Activated CD8-positive, alpha-beta memory T cell treated with anti-CD3 and anti-CD28 coated beads, Interleukin-2, amount 50 U/mL, for 4 hours (primary cell): ENCODE measurements at places on chromosomes 3 and 15.

GRCh38 chr3:34183114-34183513, 384.7 kb downstream of the PDCD6IP start:
- DNase-seq = no peak

- DNase-seq = no peak
These were observed 270.5 kb upstream of the ADAMTS9 start for GRCh38 chr3:64958199-64958843.

DNA sequence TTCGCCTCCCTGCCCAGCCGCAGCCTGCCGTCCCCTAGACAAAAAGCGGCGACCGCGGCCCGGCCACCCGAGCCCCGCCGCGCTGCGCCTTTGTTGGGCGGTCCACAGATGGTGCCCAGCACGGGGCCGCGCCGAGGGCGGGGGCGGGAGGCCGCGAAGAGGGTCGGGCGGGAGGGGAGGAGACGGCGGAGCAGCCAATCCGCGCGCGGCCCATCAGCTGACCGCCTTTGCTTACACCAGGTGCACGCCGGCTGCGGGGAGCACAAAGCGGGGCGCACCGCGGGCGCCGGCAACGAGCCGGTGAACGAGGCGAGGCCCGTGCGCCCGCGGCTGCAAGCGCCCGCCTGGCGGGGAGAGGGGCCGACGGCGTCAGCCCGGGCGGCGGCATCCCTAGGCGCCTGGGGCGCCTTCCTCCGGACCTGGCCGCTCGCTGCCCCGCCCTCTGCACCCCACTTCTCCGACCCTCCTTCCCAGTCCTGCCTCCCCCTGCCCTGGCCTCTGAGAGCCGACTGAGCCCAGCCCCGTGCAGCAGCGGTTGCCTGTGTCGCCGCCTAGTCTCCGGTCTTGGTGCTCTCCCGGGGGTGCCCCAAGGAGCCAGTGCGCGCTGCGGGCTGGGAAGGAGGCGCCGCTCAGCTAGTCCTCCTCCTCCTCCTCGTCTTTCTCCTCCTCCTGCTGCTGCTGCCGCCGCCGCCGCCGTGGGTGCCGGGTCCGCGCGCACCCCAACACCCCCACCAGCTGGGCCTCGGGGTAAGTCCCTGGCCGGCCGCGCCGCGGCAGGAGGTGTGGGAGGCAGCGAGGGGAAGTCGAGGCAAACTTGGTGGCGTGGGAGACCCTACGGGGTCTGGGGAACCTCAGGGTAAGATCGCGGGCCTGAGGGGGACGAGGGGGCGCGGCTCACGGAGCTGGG, at the start of gene LRRN1:
Gene LRRN1, plus strand, starts transcription at position 259 of the 907 bp plus-strand sequence. CDS start 45,211 bp downstream, outside the sequence.
- DNase-seq = peak; percentile 64

- DNase-seq = no peak
These were observed 6.9 kb downstream of the PLXND1 start for GRCh38 chr3:129599607-129600006.

DNA sequence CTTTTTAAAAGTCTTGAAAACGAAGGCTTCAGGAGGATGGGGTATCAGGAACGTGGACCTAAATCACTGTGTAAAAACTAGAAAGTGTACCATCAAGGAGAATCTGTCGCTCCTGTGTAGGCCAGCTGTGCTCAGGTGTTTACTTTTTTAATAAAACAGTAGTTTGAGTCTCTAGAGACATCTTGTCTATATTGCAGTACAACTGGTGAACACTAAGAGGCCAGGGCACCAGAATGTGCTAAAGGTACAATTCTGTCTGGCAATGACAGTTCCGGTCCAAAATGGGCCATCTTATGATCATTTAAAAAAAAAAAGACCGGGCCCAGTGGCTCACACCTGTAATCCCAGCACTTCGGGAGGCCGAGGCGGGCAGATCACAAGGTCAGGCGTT, 61.8 kb upstream of the MCF2L2 start:
- DNase-seq = no peak

DNA sequence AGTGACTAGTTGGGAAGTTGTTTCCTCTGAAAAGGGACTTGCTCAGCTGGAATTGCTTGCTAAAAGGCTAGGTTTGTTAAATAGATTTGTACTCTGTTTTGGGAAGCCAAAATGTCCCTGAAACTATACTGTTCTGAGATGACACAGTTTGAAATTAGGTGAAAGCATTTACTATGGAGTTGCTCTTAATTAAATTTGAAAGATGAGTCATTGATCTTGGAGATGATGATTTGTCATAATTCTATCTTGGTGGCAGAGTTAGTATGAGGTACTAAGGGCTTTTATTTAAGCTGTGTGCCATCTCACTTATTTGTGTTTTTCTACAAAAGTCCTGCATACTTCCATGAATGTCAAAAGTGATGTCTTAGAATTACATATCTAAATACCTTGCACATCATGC, 320.9 kb downstream of the PTPRG start:
- no peak for DNase-seq

GRCh38 chr3:148759430-148759829, 61.7 kb downstream of the AGTR1 start:
- DNase-seq = no peak

- DNase-seq = no peak
These were observed 124.6 kb downstream of the ZNF621 start for GRCh38 chr3:40649346-40649745.

DNA sequence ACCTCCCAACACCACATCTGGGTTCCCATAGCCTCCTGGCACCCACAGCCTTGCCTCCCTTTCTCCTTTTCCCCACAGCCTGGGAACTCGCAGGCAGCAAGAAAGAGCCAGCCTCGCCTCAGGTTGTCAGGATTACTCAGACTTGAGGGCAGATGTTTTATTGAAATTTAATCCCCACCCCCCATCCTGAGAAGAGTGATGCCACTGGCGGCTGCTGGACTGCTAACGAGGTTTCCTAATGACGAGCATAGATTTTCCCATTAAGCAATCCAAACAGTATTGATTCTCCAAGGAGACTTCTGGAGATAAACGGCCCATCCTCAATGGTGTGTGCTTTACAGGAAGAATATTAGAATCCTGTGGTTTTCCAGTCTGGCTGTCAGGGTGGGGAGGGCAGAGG, 13.7 kb downstream of the SHF start:
- DNase-seq = no peak

- DNase-seq = no peak
These were observed 55.1 kb upstream of the RASA2 start for GRCh38 chr3:141431411-141432378.

DNA sequence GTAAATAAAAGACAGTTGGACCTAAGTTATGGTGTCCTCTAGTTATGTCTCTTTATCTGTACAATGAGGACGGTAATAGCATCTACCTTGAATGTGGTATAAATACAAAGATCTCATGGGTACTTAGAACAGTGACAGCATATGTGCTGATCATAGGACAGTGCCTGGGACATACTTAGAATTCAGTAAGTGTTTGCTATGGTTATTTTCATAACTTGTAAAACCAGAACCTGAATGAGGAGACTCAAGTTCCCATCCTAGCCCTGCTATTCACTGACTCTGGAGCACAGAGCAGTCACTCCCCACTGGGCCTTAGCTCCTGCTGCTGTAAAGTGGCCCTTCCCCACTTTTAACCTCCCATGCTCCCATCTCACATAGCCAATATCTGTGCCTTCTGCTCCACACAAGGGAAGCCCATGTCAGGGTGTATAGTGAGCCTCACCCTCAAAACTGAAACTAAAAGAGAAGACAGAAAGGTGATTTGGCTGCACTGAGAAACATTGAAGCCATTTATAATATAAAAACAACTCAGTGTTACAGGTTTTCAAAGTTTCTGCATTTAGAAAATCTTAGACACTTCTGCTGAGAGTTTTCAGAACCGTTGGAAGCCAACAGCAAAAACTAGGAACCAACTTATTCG, 225.4 kb upstream of the UBE2E2 start:
- no peak for DNase-seq

DNA sequence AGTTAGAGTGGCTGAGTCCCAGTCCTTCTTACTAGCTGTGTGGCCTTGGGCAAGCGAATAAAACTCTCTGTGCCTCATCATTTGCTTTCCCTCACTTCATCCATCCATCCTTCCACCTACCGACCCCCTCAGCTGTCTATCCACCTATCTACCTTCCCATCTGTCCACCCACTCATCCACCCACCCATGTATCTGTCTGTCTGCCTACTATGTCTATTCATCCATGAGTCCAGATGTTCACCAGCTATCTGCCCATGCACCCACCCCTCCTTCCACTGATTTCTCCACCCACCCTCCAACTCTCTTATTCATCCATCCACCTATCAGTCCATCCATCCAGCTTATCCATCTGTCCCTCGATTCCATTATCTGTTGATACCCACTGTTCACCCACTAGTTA, 60.4 kb upstream of the ATP2B2 start:
- DNase-seq = no peak

DNA sequence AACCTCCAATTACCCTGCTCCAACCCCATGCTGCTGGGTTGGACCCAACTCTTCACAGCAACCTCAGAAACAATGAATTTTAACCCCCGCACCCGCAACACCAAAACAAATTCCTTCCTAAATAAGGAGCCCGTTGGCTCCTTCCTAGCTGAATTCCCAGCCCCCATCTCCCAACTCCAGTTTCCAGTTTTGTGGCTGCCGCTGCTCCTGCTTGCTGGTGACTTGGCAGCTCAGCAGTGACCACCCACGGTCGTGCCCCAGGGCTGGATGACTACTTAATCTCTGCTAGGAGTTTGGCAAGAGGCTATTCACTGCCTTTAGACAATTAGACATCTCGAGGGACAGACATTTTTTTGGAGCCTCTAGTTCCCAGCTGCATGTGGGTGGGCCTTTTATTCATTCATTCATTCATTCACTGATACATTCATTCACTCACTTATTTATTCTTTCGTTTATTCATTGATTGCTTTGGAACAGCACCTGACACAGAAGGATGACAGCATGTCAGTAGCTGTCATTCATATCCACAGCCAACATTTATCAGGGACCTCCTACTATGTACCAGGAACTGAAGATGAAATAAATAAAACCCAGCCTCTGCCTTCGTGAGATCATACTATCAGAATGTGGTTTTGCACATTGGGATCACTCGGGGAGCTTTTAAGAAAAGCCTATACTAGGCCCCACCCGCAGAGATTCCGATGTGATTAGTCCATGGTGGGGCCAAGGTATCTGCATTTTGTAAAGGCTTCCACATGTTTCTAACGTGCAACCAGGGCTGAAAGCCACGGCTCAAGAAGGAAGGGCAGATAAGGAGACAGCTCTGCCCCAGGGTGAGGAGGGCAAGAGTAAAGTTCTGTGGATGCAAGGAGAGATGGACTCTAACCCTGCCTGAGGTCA, 256.5 kb downstream of the SHQ1 start:
- DNase-seq = no peak

DNA sequence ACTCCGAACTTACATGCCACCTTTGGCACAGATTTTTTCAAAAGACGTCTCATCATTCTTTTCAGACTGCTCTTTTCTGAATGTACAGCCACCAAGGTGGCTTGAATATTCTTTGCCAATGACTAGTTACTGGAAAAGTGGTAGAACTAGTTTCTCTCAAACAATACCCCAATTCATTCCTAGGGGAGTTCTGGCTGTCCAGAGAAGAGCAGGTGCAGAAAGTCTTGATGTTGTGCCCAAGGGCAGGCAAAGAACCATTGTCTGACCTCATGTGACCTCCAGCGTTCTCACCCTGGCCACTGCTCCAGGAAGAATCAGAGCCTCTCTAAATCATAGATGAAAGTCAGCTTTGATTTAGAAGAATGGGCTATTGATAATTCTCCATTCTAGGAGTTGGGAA, 5.5 kb downstream of the LMOD3 start:
- no peak for DNase-seq

GRCh38 chr3:69930564-69930963, 69.0 kb upstream of the SAMMSON start:
- DNase-seq = no peak

DNA sequence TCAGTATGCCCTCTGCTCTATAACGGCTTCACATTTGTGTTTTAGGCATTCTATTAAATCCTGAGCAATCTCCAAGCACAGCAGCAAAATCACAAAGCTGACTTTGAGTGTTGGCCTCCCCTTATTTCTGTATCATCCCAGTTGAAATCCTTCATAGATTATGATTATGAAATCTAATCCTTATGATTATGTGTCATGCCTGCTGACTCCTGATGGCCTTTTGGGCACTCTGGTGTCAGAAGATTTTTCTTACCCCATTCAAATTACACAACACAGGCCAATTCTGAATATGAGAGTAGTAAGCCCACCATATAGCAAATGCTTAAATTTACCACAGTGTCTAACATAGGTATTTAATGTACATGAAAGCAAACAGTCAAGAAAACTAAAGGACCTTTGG, 34.3 kb downstream of the CDV3 start:
- no peak for DNase-seq

- no peak for DNase-seq
These were observed 13.8 kb downstream of the RPL39L start for GRCh38 chr3:187125319-187126031.

DNA sequence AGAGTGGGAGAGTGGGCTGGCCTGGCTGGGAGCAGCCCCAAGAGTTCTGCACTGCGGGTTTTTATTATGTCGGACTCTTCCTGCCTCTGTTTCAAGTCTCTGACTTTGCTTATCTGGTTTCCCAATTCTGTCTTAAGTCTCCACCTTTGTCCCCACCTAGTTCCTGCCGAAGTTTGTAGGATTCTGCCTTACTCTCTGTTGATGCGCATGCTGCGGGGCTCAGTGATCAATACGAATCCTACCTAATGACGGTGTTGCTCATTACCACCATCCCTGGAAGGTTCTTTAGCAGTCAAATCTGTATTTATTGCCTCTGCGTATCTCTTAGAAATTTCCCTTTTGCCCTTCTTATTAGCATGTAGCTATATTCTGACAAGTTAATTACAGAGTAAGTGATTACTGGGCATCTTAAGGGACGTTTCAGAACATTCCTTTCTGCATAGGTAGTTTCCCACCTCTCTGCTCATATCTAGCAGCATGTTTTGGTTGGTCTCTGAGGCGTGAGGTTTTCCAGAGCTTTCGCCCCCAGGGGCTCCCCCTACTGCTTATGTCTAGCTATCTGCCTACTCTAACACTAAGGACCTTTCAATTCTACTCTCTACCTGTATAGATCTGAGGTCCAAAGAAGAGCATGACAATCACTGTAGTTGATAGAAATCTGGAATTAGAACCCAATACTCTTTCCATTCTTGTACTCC, 236.0 kb upstream of the EIF1B start:
- no peak for DNase-seq

GRCh38 chr15:43771816-43772215, 5.0 kb downstream of the ELL3 start:
- no peak for DNase-seq

DNA sequence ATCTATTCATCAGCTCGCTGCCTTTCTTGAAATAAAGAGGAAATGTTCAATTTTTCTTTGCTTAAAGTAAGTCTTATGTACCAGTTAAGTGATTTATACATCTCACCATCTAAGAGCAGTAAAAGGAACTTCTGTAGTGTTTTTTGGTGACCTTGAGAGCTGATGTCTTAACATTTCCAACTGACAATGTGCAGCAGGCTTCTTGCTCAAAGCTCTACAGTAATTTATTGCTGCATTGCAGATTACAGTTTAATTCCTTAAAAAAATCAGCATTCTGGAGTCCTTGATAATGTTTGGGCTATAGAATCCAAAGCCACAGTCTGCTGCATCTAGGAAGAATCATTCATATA, 61.6 kb downstream of the DIPK2A start:
- DNase-seq = no peak
